ENCODE measurements at places on chromosomes 3 and 15.

GRCh38 chr15:26661748-26662147, 111.1 kb downstream of the GABRB3 start:
- no peak for DNase-seq

DNA sequence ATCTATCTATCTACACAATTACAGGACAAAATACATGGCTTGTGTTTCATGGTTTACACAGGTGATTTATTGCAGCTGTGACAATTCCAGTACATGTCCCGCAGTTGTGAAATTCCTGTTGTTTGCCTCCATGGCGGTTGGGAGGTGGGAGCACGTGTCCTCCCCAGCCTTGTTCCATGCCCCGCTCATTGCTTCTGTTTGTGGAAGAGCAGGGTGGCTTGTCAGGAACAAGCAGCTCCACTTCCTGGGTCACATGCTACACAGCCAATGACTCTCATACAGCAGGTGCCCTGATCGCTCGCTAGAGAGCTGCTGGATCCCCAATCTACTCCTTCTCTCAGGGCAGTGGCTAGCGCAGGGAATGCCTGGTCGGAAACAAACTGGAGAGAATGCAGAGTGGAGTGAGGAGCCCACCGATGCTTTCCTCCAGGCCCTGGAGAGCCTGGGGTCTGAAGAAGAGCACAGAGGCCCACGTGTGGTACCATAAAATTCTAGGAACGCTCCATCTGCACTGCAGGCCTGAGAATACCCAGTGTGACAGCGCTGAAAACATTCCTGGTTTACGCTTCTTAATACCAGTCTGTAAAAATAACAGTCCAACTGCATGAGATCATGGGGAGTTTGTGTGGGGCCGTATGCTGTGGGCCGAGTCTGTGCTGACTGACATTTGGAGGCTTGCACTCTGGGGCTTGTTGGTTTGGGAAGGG, 270.6 kb upstream of the RGMA start:
- DNase-seq: no peak

GRCh38 chr3:187110156-187110555, 29.1 kb downstream of the RPL39L start:
- no peak for DNase-seq

- no peak for DNase-seq
These were observed 174.2 kb upstream of the ATP10A start for GRCh38 chr15:26037369-26037768.

- DNase-seq: no peak
These were observed 39.3 kb upstream of the SLC22A13 start for GRCh38 chr3:38226273-38226672.

DNA sequence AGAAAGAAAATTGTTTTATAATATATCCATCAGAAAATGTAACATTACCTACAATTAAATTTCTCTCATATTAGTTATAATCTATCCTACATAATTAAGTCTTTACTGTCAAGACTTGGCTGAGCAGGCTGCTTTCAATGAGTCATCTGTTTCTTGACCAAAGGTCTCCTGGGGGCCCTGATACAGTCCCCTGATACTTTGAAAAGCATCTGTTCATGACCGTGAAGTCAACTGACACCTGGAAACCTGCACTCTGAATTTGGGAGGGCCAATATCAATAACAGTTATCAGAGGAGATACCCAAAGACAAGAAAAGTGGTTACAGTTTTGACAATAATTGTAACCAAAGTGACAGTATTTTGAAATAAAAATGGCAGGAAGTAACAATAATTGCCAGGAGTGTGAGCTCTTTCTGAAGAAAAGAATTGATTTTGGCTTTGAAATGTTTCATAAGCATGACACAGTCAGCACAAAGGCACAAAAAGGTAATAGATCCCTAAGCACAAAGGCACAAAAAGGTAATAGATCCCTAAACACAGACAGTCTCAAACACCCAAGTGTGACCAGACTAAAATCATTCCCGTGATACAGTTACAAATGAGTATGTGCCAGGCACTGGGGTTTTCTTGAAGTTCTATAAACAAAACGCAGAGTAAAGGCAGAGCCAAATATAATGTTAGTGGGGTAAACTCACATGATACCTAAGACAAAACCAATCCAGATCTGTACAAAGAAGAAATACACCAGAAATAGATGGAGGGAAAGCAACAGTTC, 260.7 kb downstream of the PLOD2 start:
- no peak for DNase-seq

GRCh38 chr3:111605018-111605417, 9.9 kb upstream of the ZBED2 start:
- no peak for DNase-seq

- no peak for DNase-seq
These were observed 20.0 kb downstream of the IDH2 start for GRCh38 chr15:90082140-90082715.

GRCh38 chr3:128335621-128336296, 130.9 kb downstream of the DNAJB8 start:
- no peak for DNase-seq

DNA sequence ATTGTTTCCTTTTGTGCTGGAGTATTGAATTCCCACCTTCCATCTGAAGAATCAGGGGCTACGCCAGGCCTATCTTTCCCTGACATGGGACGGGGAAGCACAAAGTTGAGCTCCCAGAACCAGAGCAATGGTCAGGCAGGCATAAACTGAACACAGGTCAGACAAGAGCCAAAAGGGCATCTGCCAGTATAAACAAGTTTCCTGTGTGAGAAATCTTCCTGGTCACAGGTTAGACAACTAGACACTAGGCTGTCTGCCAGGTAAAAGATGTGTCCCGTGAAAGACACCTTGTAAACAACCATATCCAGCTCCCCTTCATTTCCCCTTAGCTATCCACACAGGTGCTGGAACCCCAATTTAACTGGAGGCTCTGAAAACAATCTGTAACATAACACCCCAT, 44.0 kb upstream of the CD96 start:
- DNase-seq: no peak

DNA sequence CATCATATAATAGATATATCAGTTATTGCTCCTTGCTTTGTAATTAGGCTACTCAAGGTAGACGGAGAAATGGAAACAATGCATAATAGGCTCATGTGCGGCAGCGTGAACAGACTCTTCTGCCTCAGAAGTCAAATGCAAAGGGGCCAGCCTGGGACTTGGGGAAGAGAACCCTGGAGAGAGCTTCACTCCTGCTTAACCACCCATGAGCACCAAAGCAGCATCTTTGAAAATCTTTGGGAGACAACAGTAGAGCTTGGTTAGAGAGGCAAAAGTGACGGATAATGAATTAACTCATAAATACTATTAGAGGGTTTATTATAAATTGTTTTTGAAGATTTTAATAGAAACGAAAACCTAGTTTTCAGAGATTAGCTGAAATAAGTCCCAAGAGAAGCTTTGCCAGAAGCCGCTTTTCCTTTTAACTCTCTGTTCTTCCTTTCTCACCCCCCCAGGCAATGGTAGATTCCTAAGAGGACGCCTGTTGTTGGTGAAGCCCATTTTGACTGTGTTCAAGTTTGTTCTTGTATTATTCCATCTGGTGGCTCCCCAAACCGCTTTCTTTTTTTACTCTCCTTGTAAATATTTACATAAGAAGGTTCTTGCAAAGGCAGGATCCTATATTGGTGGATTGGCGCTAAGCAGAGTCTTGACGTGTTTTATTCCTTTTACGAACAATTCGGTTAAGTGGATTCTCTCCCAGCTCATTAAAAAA, 196.0 kb upstream of the TPRG1 start:
- DNase-seq: no peak

DNA sequence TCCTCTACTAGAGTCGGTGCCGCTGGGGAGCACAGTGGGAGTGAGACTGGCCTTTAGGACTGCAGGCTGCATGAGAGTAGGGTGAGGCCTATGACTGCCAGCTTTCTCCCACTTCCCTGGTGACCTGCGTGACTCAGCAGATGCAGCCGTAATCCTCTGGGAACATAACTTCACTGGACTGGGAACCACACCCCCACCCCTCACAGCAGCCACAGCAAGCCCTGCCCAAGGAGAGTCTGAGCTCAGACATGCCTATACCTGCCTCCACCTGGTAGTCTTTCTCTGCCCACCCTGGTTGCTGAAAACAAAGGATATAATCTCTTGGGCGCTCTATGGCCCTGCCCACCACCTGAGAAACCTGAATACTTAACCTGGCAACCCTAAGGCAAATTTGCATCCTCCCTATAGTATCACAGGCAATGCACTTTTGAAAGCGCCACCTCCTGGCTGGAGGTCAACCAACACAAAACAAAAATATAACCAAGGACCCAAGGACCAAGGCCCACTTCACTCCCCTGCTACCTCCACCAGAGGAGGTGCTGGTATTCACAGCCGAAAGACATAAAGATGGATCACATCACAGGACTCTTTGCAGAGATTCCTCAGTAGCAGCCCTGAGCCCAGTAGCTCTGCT, 308.9 kb downstream of the CTNNB1 start:
- DNase-seq: no peak

All from activated CD4-positive, alpha-beta T cell treated with anti-CD3 and anti-CD28 coated beads, Interleukin-2, amount 50 U/mL, for 1 hour (primary cell).